Epithelial cell of prostate (primary cell): ENCODE measurements at places on chromosomes 5 and 9.

DNA sequence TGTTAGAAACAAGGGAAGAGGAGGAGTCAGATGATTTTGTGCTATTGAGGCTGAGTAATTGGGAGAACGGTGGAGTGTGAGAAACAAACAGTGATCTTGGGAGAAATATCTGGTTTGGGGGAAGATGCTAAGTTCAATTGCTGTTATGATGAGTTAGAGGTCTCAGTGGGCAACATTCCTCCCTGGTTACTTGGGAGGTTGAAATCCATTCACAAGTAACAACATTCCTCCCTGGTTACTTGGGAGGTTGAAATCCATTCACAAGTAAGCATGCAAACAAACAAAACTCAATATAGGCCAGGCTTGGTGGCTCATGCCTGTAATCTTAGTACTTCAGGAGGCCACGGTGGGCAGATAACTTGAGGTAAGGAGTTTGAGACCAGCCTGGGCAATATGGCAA lies 38.7 kb downstream of the AGXT2 start:
- DNase-seq = no peak

DNA sequence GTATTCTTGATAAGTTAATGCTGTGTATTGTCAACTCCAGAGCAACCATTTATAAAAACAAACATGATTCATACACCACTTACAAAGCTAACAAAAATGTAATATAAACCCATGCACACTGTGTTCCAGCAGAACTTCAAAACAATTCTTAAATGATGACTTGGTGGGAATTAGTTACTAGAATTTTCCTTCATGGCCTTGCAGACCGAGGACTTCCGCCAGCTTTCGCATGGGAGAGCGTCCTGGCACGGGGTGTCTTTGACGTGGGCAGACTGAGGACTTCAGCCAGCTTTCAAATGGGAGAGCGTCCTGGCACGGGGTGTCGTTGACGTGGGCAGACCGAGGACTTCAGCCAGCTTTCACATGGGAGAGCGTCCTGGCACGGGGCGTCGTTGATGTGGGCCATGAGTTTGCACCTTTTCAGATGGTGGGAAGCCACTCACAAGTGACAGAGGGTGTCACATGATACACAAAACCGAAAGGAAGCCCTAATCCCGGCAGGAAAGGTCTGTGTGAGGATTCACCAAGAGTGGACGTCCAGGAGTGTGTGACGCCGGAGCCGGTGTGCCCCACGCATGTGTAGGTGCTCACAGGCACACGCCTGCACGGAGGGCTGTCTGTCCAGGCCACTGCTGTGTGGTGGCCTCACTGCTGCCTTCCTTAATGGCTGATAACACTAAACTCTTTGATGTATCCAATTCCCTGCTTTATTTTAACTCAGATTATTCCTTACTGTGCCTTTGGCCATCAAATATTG lies 211.3 kb upstream of the IRX4 start:
- no peak for DNase-seq

DNA sequence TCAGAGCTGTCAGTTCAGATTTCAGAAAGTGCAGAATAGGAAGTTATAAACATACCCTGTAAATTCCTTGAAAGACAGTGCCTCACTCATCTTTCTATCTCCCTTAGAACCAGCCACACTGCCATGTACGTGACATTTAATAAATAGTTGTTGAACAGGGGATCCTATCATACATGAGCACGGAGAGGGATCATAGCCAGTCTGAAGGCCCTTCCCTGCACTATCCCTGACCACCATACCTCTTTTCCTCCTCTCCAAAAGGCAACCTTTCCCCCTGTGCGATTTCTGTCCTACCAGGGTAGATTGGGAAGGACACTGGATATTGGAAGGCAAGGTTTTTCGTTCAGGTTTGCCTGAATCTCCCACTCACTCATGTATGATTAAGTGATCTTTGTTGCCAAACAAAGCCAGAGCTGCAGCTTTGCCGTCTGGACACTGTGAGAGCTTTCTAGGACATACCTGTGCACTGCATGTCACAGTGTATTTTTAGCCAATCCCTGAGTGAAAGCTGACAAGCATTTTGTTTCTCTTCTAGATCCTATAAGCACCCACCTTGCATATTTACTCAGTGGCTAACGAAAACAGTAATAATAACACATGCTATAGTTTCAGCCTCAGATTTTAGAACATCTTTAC lies 986.5 kb upstream of the WWC1 start:
- DNase-seq = no peak

- no peak for DNase-seq
Measured at GRCh38 chr5:9533562-9534364, 12.1 kb downstream of the SEMA5A start.

DNA sequence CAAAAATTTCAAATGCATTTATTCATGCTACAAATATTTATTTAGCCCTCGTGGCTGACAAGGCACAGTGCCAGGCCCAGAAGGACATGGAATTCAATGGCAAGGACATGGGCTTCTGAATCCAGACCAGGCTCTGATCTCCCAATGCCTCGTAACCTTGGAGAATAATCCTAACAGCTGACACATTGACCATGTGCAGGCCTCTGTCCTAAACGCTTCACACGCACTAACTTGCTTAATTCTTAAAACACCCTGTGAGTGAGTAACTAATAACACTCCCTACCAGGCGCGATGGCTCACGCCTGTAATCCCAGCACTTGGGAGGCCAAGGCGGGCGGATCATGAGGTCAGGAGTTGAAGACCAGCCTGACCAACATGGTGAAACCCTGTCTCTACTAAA lies 33.2 kb downstream of the MYO10 start:
- DNase-seq = peak; percentile 46

- DNase-seq = no peak
Measured at GRCh38 chr9:91803970-91804752, 145.9 kb downstream of the ROR2 start.

- DNase-seq = no peak
Measured at GRCh38 chr5:170225326-170226128, 7.3 kb upstream of the C5orf58 start.

- DNase-seq = no peak
Measured at GRCh38 chr9:128393145-128393775, 22.1 kb downstream of the URM1 start.

- no peak for DNase-seq
Measured at GRCh38 chr9:38255599-38255998, 136.9 kb upstream of the ALDH1B1 start.
